ENCODE measurements at places on chromosomes 12 and 14.
A peak's percentile ranks its signal among the peaks of the same experiment; 100 is the strongest.

DNA sequence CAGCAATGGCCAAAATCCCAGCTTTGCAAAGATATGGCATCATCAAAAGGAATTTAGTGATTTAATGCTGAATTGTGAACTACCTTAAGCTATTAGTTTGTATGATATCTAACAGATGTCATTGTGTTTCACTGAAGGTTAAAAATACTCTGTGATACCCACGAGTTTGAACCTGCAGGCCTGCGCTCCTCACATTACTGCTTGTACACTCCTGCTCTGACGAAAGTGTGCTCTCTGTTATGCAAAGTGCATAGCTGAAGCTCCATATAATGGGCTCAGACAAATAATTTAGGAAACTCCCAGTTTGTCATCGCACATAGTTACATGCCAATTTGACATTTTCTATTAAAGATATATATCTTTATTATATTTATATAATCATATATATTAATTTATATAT, 52.2 kb downstream of the SPPL3 start:
- no peak for DNase-seq

DNA sequence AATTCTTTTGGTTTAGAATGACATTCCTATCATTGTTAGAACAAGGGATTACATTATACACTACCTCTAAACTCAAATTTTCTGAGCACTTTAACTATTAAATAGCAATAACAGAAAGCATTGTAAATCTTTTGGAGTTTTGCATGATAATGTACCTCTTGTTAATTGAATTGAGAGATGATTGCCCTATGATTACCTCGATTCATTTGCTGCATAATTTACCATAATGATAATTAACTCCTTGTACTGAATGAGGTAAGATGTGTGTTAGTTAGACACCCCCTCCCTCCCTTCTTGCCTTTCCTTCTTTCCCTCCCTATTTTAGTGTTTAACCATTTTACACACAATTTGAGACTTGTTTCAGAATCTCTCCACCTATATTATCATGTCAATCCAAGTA, 469.2 kb downstream of the DIO2 start:
- DNase-seq = no peak

DNA sequence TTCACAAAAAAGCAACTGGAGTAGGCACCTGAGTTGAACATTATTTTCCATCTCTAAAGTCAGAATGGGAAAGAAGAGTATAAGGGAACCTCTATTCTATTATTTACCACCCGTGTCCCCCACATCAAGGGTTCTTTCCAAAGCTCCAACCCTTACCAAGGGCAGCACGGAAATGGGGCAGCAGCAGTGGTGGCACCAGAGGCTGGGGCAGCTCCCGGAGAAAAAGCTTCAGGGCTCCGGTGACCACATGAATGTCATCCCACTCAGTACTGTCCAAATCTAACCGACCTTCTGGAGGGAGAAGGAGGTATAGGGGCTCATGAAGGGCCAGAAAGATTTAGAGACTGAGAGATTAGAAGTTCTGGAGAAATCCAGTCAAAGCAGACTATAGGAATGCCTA, 5.8 kb downstream of the ARHGAP9 start:
- no peak for DNase-seq

DNA sequence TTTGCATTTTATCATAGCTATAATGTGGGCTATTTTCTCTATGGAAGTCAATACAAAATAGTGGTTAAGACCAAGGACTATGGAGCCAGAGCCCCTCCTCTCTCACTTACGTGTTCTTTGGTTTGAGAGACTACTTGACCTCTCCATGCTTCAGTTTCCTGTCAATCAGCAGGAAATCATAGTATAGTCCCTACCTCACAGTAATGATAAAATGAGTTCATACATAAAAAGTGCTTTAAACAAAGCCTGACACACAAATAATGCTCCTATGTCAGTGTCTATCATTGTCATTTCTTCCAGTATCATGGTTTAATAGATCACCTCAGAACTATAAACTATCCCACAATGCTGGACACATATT, 90.4 kb downstream of the MED13L start:
- DNase-seq = no peak

- no peak for DNase-seq
These were observed 67.3 kb upstream of the EGLN3 start for GRCh38 chr14:34018125-34018524.

DNA sequence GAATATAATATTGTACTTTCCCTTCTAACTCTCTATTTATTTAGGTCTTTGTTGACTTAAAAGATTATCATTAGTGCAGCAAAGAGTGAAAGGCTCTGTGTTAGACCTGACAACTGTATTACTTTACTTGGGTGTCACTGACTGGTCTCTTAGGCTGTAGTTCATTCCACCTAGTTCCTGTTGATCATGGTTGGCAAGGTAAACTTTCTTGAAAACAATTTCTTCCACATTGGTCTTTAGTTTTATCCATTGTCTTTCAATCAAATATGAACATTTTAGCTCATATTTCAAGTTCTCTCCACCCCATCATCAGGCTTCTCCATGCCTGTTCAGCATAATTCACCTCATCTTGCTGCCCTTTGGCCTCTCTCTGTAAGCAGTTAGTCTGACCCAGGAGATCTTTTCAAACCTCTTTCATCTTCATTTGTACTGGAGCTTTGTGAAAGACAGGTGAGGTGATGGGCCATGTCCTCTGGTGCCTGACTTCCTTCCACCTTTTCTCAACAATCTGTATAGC, 32.1 kb upstream of the PPM1H start:
- DNase-seq = no peak

DNA sequence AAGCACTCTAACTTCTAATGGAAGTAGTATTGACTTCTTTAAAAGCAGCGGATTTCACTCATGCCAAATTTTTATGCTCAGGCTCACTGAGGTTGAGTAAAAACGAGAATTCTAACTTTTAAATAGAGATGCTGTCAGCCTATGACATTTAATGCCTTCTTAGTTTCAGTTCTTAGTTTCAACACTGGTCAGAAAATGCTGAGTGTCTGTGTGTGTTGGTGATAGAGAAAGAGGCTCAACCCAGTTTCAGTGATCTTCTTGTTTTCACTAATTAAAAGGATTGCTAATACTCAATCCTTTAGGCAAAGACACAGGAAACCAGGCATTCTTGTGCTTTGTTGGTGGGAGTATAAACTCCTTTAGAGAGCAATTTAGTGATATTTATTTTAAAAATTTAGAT, 31.0 kb downstream of the PEBP1 start:
- DNase-seq = no peak

- peak; percentile 71 for DNase-seq
These were observed 31.9 kb downstream of the CEP83 start for GRCh38 chr12:94427501-94428381.

GRCh38 chr12:123761841-123762714, at the start of gene DNAH10:
Gene DNAH10, plus strand, starts transcription at chr12:123762301. Its CDS starts 36 bp downstream, at chr12:123762337.
- DNase-seq = no peak

DNA sequence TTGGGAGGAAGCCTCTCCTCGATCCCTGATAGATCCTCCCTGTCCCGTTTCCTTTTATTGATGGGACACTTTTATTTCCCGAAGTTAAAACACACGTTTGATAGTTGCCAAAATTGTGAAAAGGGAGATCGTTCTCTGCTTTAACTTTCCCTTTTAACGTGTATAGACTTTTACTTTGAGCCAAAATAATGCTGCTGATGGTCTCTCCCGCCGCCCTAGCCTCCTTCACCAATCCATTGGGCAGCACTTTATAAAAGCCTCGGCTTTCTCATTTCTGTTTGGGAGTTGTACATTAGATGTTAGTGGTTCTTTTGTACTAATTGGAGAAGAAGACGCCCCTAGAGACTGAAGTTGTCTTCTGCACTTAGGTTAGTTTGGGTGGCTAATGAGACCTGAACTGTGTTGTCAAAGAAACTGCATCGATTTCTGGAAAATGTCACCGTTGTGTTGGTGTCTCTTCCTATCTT, 1.4 kb downstream of the TMTC2 start:
- DNase-seq = no peak

GRCh38 chr12:63915105-63915800, 70.8 kb downstream of the SRGAP1 start:
- no peak for DNase-seq

DNA sequence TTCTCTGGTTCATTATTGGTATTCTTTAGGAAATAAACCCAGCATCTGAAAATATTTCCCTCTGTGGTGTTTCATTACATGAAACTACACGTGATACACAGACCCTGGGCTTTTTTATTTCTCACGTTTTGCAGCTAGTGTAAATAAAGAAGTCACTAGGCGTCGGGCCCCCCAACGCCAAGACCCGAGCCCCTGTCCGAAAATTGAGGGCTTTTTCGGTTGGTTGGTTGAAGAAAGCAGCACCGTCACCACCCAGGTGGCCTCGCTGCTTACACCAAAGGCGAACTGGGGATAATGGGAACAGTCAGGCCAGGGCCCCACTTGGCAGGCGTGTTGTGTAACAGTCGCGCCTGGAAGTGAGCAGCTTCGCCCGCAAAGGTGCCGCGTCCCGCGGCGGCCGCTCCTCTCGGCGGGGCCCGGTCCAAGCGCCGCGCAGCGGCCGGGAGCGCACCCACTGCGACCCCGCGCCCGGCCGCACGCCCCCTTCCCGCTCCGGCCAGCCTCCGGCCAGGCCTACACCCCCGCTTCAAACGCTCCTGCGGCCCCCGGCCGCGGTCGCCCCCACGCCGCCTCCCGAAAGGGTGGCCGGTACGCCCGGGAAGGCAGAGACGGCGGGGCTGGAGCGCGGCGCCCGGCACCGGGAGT, 1.2 kb downstream of the DUSP16 start:
- DNase-seq = no peak

GRCh38 chr12:96441816-96442215, 41.6 kb upstream of the CDK17 start:
- no peak for DNase-seq

- DNase-seq = no peak
These were observed 77.7 kb downstream of the PLXNC1 start for GRCh38 chr12:94225947-94226630.

DNA sequence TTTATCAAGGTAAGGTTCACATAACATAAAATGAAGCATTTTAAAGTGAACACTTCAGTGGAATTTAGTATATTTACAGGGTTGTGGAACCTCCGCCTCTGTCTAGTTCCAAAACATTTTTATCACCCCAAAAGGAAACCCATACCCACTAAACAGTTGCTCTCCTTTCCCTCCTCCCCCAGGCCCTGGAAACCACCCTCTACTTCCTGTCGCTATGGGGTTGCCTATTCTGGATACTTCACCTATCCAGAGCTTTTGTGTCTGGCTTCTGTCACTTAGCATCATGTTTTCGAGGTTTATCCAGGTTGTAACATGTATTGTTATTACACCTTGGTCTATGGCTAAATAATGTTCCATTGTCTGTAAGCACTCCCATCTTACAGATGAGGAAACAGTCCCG, 27.7 kb upstream of the ZFP36L1 start:
- no peak for DNase-seq

DNA sequence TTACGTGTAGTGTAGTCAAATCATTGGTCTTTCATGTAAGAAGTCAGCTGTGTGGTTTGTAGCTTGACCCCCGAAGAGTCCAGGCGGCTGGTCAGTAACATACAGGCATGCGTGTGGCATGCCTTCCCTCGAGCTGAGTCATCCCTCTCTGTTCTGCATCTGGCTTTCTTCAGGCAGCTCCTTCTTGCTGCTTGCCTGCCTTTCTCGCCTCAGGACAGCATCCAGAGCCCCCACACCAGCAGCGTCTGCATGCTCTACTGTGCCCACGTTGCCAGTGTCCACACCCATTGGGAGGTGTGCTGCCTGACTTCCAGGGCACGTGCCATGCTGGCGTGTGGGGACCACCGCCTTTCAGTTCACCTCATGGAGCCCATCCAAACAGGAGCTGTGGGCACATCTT, 96.8 kb downstream of the EP400 start:
- DNase-seq = peak; percentile 6

GRCh38 chr14:65920996-65921395, 508.5 kb downstream of the FUT8 start:
- DNase-seq = no peak

- no peak for DNase-seq
These were observed 7.3 kb upstream of the FGF23 start for GRCh38 chr12:4386801-4387200.

Data from fibroblast of skin of left biceps (primary cell).